ENCODE measurements at places on chromosomes 12 and 14.

DNA sequence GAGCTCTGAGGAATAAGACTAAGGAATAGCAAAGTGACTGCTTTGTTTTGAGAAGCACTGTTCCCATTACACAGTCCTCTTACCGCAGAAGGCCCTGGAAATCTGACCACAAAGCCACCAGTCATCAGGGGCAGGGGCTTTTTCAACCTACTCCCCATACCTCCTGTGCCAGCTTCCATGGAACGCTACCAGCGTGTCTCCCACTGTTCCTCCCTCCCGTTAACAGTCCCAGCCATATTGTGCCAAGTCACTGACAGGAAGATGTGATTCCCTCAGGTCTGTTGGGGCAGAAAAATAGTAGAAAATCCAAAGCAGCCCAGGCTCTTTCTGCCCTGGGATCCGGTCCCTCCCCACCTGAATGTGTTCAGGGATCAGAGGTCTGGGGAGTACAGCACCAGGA, 46.6 kb upstream of the VPS33A start:
- H3K27ac ChIP-seq, result no peak overlapping the region
- no peaks in the 10 kb centered on the region for H3K4me1 ChIP-seq
- H3K27me3 ChIP-seq, result no peaks in the 10 kb centered on the region

- peak; percentile 37 for DNase-seq
- no peak overlapping the region for H3K27ac ChIP-seq
- no peak overlapping the region for H3K4me3 ChIP-seq
- no peaks in the 10 kb centered on the region for H3K27me3 ChIP-seq
Observed at GRCh38 chr14:64760146-64760755, 56.0 kb downstream of the PLEKHG3 start.

- no peak overlapping the region for H3K4me3 ChIP-seq
- H3K36me3 ChIP-seq, result no peaks in the 10 kb centered on the region
- no peak for DNase-seq
- H3K27me3 ChIP-seq, result no peaks in the 10 kb centered on the region
- H3K27ac ChIP-seq, result no peak overlapping the region
Observed at GRCh38 chr12:55142669-55143565, 16.7 kb downstream of the OR9K2 start.

DNA sequence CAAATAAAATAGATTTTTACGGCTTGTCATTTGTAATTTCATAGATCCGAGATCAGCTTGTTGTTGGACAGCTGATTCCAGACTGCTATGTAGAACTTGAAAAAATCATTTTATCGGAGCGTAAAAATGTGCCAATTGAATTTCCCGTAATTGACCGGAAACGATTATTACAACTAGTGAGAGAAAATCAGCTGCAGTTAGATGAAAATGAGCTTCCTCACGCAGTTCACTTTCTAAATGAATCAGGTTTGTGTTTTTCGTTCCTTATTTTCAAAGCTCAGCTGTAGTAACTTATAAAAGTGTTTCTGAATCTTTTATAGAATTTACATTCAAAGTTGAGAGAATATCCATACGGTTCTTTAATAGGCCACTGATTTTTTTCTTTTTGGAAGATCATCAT, 89.1 kb downstream of the LRRK2 start:
- H3K4me3 ChIP-seq, result no peak overlapping the region
- no peak for DNase-seq
- H3K4me1 ChIP-seq, result no peaks in the 10 kb centered on the region
- H3K36me3 ChIP-seq, result no peaks in the 10 kb centered on the region

- H3K4me1 ChIP-seq, result no peaks in the 10 kb centered on the region
- H3K27me3 ChIP-seq, result no peaks in the 10 kb centered on the region
- DNase-seq, result no peak
- no peaks in the 10 kb centered on the region for H3K36me3 ChIP-seq
- no peak overlapping the region for H3K27ac ChIP-seq
- H3K4me3 ChIP-seq, result no peak overlapping the region
Observed at GRCh38 chr14:87001333-87001732, 991.6 kb downstream of the GALC start.

GRCh38 chr14:77143071-77143470, 1.5 kb upstream of the ZDHHC22 start:
- H3K27me3 ChIP-seq, result peaks cover 44% of the 10 kb centered on the region
- DNase-seq, result no peak
- H3K27ac ChIP-seq, result no peak overlapping the region
- peaks cover 25% of the 10 kb centered on the region for H3K4me1 ChIP-seq

DNA sequence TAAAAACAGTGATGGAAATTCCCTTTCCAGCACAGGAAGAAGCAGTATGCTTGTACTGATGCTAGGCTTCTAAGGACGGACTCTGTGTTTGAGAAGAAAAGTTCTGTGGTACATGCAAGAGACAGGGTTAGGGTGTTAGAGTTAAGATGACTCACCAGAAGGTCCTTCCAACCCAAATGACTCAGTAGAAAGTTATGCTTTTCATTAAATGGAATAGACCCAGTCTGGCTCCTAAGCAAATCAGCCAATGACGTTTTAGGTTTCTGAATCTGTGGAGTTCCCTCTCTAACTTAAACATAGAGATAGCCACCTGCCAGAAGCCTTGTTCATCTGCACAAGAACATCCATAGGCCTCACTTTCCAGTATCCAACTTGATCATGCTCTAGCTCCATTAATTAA, 5.7 kb downstream of the PTHLH start:
- H3K4me1 ChIP-seq, result peaks cover 14% of the 10 kb centered on the region
- no peaks in the 10 kb centered on the region for H3K36me3 ChIP-seq
- H3K27ac ChIP-seq, result no peak overlapping the region
- DNase-seq, result no peak
- H3K27me3 ChIP-seq, result peaks cover 36% of the 10 kb centered on the region

DNA sequence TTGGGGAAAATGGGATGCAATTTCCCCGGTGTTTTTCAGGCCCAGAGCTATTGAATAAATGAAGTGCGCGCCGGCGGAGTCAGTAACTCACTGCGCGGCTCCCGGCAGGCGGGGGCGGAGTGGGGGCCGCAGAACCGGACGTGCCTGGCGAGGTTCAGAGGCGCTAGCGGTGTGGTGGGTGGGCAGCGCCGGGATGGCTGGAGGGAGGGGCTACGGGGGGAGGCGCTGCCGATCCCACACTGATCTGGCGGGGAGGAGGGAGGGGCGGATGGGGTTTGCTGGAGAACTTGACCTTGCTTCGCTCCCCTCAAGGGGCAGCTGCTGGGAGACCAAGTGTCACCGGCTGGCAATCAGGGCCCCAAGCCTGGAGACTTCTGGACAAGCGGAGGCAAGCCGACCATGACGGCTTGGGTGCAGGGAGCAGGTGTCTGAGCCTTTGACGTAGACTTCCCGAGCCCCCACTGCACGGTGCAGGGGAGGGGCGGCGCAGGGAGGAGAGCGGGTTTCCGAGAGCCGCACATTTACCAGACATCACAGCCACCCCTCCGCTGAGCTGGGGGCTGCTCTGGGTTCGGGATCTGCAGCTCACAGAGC, 174.1 kb upstream of the RTL1 start:
- no peak overlapping the region for H3K4me3 ChIP-seq
- H3K27me3 ChIP-seq, result no peaks in the 10 kb centered on the region
- H3K4me1 ChIP-seq, result no peaks in the 10 kb centered on the region
- no peak for DNase-seq
- no peaks in the 10 kb centered on the region for H3K36me3 ChIP-seq
- H3K27ac ChIP-seq, result no peak overlapping the region

DNA sequence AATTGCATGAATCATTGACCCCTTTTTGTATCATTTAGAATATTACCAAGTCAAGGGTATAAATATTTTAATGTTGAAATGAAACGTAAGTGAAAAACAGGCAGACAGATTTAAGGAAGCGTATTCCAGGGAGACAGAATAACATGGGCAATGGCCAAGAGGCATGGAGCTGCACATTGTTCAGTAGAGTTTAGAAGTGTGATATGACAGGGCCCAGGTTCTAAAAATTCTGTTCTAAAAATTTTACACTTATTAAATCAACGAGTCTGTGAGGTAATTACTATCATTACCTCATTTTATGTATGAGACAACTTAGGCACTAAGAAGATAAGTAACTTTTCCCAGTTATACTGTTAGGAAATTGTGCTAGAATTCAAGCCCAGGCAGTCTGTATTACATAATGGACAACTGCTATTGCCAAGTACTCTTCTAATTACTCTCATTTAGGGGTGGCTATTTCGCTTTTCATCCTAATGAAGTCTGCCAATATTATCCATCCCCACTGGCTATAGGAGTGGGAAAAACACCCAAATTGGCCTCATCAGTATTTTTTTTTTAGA, 103.2 kb upstream of the NAV3 start:
- DNase-seq, result no peak
- no peaks in the 10 kb centered on the region for H3K27me3 ChIP-seq
- no peaks in the 10 kb centered on the region for H3K4me1 ChIP-seq
- H3K4me3 ChIP-seq, result no peak overlapping the region
- H3K27ac ChIP-seq, result no peak overlapping the region

DNA sequence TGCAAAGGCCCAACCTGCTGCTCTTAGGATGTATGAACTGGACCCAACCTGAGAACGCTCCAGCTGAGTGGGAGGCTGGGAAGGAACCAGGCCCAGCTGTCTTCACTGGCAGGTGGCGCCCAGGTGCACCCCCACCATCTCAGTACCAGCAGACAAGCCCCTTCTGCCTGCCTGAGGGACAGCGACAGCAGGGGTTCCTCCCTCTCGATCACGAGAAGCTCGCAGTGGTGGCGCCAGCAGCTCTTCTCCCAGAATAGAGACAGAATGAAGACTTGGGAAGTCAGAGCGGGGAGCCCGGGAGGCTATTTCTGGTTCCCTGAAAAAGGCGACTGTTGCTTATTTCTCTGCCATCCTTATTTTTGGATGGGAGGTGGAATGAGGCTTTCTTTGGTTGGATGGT, 46.5 kb downstream of the CHGA start:
- no peak for DNase-seq
- H3K27me3 ChIP-seq, result no peaks in the 10 kb centered on the region
- no peaks in the 10 kb centered on the region for H3K36me3 ChIP-seq
- no peaks in the 10 kb centered on the region for H3K4me1 ChIP-seq
- no peak overlapping the region for H3K4me3 ChIP-seq
- no peak overlapping the region for H3K27ac ChIP-seq

DNA sequence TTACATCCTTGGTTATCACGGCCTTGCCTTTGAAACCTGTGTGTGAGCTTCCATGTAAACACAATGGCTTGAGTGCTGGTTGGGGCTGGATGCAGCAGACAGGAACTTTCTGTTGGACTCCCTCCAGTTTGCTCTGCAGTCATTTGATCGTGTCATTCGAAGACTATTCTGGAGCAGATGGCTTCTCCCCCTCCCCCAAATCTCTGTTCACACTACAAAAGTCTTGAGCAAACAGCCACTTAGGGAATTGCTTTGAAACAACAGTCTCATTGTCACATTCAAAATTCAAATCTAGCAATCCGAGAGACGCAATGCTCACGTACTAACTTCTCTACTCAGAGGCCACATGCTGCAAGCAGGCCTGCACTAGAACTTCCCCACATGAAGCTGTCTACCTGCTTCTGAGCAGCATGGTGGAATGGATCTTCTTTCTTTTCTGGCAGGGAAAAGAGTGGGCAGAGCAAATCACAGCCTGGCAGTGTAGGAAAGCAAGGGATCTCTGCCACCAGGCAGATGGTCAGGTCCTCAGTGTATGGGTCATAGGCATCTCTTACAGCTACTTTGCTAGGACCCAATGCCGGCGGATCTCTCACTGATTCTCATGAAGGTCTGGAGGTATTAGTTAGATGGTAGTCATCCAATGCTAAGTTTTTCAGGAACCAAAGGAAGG, 214.2 kb downstream of the PPM1H start:
- H3K27ac ChIP-seq, result no peak overlapping the region
- no peak overlapping the region for H3K4me3 ChIP-seq

GRCh38 chr14:43360239-43360638, 1146.8 kb downstream of the FSCB start:
- no peak for DNase-seq
- no peak overlapping the region for H3K27ac ChIP-seq
- H3K36me3 ChIP-seq, result no peaks in the 10 kb centered on the region
- H3K4me3 ChIP-seq, result no peak overlapping the region
- H3K4me1 ChIP-seq, result no peaks in the 10 kb centered on the region

GRCh38 chr12:25617991-25618390, 64.9 kb upstream of the LMNTD1 start:
- no peak for DNase-seq
- no peak overlapping the region for H3K4me3 ChIP-seq
- H3K36me3 ChIP-seq, result no peaks in the 10 kb centered on the region
- no peaks in the 10 kb centered on the region for H3K27me3 ChIP-seq

DNA sequence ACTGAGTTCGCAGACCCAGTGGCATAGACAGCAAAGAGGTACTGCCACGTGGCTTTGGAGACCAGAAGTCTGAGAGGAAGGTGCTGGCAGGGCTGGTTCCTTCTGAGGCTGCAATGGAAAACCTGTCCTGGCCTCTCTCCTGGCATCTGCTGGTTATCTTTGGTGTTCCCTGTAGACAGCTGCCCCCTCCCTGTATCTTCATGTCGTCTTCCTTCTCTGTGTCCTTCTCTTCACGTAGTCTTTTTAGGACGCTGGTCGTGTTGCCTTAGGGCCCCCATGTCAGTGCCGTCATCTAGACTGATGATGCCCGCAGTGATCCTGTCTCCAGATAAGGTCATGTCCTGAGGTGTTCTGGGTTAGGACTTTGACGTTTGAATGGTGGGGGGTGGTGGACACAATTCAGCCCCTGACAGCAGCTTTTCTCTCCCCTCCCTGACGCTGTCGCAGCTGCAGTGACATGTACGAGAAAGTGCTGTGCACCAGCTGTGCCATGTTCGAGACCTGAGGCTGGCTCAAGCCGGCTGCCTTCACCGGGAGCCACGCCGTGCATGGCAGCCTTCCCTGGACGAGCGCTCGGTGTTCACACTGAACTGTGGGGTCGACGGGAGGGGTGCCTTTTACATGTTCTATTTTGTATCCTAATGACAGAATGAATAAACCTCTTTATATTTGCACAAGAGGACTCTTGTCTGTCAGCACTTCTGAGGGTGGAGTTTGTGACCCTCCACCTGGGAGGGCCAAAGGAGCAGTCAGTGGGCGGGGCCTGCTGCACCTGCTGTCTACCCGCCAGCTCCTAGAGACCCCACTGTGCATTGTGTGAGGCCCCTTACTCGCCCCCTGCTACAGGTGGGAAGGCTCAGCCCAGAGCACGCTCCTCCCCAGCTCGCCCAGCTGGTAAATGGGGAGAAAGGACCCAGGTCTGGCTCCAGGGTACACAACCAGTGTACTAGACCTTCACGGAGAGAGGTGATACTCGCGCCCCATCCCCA, 6.3 kb downstream of the SIVA1 start:
- H3K4me1 ChIP-seq, result peaks cover 10% of the 10 kb centered on the region
- H3K27ac ChIP-seq, result no peak overlapping the region
- H3K36me3 ChIP-seq, result peaks cover 49% of the 10 kb centered on the region
- no peak overlapping the region for H3K4me3 ChIP-seq

DNA sequence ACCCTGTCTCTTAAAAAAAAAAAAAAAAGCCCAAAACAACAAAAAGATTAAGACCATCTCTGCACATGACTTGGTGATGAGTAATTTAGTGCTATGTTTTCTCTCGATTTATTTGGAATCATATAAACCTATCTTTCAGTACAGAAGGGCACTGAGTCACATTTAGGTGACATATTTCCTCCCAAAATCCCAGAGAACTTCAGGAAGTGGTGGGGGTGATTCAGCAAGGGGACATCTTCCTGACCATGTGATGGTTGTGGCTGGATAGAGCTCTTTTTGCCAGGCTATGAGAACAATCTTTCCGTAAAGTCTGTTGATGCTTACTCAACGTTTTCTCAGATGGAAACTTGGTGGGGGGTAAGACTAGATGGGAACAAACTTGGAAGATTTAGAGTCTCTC, 50.0 kb downstream of the PPFIBP1 start:
- H3K4me1 ChIP-seq, result no peaks in the 10 kb centered on the region
- no peak overlapping the region for H3K27ac ChIP-seq
- no peaks in the 10 kb centered on the region for H3K36me3 ChIP-seq
- no peak overlapping the region for H3K4me3 ChIP-seq
- H3K27me3 ChIP-seq, result no peaks in the 10 kb centered on the region
- no peak for DNase-seq

GRCh38 chr12:68482660-68483059, 128.0 kb upstream of the RAP1B start:
- no peaks in the 10 kb centered on the region for H3K36me3 ChIP-seq
- no peak overlapping the region for H3K4me3 ChIP-seq
- H3K4me1 ChIP-seq, result peaks cover 3% of the 10 kb centered on the region
- H3K27ac ChIP-seq, result no peak overlapping the region
- no peaks in the 10 kb centered on the region for H3K27me3 ChIP-seq

Measured in effector memory CD4-positive, alpha-beta T cell (primary cell).